ENCODE measurements at places on chromosomes 3 and 15.

GRCh38 chr15:39685999-39686613 is 96.5 kb downstream of the FSIP1 start:
- DNase-seq = peak; percentile 4

GRCh38 chr3:59758672-59759071 is 708.8 kb upstream of the CFAP20DC start:
- DNase-seq = no peak

DNA sequence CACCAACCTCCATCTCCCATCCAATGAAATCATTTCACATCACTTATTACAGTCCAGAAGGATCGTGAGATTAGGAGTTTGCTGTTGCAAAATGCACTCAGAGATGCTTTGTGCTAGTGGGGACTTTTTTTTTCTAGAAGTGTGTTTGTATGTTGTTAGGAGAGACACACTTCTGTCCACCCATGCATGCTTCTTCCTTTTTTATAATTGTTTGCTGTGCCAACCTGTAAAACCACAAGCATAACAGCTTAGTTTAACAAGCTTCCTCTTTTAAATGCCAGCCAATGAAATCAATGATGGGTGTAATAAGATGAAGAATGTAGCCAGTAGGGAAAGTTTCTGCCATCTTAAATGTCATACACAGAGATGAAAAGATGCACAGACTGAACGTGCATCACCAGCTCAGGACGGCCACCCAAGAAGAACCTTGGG is 305.6 kb upstream of the STT3B start:
- no peak for DNase-seq

DNA sequence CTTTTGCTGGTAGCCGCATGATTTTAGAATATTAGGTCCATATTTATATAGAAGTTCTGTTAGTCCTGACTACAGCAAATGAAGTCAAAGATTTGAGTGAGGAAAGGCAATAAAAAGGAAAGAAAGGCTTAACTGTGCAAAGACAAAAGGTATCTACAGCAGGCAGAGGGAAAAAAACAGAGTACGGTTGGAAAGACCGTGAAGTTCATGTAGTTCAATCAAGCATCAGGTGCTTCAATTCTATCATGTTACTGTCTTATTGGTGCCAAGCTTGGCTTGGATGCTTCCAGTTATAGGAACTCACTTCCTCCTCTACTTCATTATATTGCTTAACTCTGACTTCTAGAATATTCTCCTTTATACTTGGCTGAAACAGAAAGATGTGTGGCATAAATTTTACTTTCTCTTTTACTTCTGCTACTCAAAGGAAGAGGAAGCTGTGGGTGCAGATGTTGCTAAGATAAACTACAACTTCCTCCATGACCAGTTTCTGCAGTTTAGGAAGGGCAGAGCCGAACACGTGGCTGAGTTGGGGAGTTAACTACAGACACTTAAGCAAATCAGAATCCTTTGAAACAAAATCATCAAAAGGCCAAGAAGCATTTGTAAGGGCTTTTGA is 72.6 kb upstream of the ZBED2 start:
- no peak for DNase-seq

- DNase-seq = no peak
These were observed 7.4 kb upstream of the GSK3B start for GRCh38 chr3:120101624-120102023.

DNA sequence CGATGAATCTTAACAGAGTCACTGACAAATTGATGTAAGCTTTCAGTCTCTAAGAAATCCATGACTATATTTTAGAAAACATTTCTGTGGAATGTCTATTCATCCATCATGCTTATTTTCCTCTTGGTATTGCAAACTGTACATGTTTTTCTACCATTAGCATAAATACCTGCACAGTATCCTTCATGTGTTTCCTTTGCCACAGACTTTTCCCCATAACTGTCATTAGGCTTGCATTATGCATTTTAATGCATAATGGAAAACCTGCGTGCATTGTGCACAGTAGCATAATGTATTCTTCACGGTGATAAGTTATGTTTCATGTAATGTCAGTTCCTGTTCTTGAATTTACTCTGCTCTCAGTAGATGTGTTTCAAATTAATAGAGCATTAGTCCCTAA is 403.1 kb upstream of the EPHA3 start:
- no peak for DNase-seq

GRCh38 chr15:52496776-52497470 is 31.8 kb downstream of the MYO5A start:
- peak; percentile 33 for DNase-seq

DNA sequence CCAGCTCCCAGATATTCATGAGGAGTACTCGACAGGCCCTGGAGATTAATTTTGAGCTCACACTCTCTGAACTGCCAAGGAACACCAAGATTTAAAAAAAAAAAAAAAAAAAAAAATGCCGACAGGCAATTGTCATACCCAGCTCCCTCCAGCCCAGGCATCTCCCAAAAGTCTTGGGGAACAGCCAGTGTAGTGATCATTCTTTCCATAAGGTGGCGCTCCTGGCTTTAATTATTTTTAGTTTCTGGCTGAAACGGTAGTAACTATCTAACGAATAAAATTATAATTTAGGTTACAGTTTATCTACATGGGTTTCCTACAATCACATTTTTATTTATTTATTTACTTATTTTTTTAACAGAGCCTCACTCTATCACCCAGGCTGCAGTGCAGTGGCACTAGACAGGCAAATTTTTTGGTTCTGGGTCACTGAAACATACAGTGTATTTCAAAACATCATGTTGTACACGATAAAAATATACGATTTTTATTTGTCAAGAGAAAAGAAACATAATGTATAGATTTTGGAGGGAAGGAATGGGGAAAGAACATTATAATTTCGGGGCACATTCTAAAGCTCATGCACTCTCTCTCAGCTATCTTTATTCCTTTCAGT is 157.3 kb downstream of the ADAMTS9 start:
- peak; percentile 22 for DNase-seq

GRCh38 chr15:92116330-92116729 is 262.8 kb downstream of the SLCO3A1 start:
- DNase-seq = no peak

GRCh38 chr3:193831495-193832455 is 238.8 kb downstream of the OPA1 start:
- DNase-seq = no peak

GRCh38 chr15:89127054-89127702 is 38.9 kb downstream of the ABHD2 start:
- DNase-seq = no peak

DNA sequence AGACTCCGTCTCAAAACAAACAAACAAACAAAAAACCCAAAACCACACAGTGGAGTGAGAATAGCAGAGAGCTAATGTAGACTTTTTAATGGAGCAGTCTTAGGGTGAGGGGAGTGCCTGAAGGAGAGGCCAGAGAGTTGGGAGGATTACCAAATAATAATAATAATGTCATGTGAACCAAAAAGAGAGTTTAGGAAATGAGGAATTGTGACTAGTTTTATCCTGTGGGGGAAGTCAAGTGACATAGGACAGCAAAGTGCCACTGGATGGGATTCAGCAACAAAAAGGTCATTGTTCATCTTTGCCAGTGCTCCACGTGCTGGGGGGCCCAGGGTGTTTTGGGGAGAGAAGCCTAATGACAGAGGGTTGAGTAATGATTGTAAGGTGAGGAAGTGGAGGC is 12.9 kb downstream of the GPR87 start:
- no peak for DNase-seq

- peak; percentile 81 for DNase-seq
These were observed 10.5 kb upstream of the ANO10 start for GRCh38 chr3:43632269-43632733.

DNA sequence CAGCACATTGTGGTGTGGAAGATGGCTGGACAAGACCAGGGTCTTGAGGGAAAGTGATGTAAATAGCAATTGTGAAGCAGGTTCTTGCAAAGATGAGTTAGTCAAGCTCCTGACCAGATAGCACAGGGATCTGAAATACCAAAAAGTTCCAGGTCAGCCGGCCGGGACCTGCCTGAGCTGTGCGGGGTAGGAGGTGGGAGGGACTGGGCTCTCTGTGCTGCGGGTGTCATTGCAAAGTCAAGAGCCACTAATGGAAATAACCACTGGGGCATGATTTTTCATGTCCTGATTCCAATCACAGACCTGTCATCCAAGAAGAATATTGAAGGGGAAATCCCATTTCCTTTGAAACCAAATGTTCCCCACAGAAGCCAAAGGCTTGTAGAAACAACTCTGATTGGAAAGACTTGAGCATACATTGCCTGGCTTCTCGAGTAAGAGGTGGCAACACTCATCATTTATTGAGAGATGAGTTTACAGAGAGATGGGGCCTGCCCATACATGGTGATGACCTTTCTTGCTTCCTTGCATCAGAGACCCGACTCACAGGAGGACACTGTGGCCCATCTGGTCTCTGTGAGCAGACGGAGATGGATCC is 44.2 kb upstream of the KY start:
- DNase-seq = no peak

- DNase-seq = no peak
These were observed 6.1 kb upstream of the LDHAL6B start for GRCh38 chr15:59200560-59200959.

- DNase-seq = no peak
These were observed 11.6 kb downstream of the THBS1 start for GRCh38 chr15:39592500-39592899.

- no peak for DNase-seq
These were observed 23.6 kb upstream of the CADPS start for GRCh38 chr3:62898530-62899496.

DNA sequence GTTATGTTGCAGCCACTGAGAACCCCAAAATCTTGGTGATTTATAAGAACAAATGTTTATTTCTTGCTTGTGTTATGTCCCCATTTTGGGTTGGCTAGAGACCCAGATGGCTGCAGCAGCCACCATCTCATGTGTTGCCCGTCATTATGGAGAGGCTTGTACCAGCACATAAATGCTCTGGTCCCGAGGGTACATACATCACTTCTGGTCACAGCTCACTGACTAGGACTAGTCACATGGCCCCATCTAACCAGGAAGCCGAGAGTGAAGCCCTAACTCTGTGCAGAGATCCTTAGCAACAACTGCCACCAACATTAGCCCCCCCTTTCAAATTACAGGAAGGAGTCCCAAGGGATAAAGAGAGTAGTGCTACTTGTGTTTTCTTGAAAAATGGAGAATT is 25.5 kb upstream of the HACD2 start:
- no peak for DNase-seq

- DNase-seq = no peak
These were observed 364.9 kb upstream of the MCTP2 start for GRCh38 chr15:93866476-93866875.

- no peak for DNase-seq
These were observed 14.5 kb downstream of the SPTBN5 start for GRCh38 chr15:41879321-41879845.

DNA sequence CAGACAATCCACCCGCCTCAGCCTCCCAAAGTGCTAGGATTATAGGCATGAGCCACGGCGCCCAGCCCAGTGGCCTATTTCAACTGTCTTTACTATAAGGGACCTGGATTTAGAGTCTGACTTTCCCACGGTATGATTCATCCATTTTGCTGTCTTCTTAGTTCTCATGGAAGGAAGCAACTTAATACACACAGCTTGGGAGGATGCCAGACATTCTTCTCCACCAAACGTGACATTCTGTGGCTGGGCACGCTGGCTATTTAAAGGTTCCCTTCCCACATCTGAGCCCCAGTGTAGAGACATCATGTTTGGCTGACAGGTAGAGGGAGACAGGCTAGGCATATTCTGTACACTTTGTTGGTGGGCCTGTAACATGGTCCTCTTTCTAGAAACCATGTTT is 26.2 kb downstream of the FAM43A start:
- DNase-seq = peak; percentile 9

- no peak for DNase-seq
These were observed 85.9 kb downstream of the LRRC3B start for GRCh38 chr3:26708501-26708900.

- no peak for DNase-seq
These were observed at the start of gene RGMA for GRCh38 chr15:93088981-93089726. Gene RGMA (minus strand): TSS chr15:93089211. CDS start chr15:93088932, 279 bp downstream.

DNA sequence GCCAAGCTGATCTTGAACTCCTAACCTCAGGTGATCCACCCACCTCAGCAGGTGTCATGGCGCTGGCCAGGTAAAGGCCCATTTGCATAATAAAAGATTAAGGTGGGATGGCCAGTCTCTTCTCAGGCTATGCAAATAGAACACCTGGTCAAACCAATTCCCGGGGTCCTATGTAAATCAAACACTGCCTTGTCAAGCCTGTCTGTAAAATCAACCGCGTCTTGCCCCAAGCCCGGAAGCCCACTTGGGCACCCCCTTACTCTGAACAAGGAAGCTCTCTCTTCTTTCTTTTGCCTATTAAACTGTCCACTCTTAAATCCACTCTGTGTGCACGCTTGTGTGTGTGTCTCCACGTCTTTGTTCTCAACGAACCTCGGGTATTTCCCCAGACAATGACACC is 13.0 kb upstream of the POC1A start:
- DNase-seq = no peak

- DNase-seq = no peak
These were observed 318.0 kb downstream of the CLSTN2 start for GRCh38 chr3:140252812-140253656.

GRCh38 chr3:184513276-184514170 is 48.1 kb upstream of the EPHB3 start:
- peak; percentile 10 for DNase-seq

DNA sequence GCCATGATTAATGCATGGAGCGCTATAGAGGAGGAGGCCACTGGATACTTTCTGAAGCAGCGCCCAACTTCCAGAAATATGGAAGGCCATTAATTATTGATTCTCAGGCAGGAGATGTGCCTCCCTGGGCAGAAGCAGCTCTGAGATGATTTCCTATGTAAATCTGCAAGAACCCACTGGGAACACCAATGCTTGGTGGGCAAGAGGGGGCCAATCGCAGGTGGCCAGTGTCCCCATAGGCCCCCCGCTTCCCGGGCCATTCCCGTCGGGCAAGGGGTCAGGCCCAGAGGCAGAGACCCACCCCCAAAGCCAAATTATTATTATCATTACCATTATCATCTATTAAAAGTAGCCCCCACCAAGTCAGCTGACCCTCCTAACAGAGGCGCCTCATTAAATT is 288.0 kb upstream of the TLE3 start:
- DNase-seq = no peak

- no peak for DNase-seq
These were observed 3.0 kb downstream of the TMEM207 start for GRCh38 chr3:190446573-190447279.

- no peak for DNase-seq
These were observed 47.5 kb downstream of the NMD3 start for GRCh38 chr3:161268601-161269000.

GRCh38 chr3:71585131-71585530 is 1.6 kb upstream of the FOXP1 start:
- no peak for DNase-seq

DNA sequence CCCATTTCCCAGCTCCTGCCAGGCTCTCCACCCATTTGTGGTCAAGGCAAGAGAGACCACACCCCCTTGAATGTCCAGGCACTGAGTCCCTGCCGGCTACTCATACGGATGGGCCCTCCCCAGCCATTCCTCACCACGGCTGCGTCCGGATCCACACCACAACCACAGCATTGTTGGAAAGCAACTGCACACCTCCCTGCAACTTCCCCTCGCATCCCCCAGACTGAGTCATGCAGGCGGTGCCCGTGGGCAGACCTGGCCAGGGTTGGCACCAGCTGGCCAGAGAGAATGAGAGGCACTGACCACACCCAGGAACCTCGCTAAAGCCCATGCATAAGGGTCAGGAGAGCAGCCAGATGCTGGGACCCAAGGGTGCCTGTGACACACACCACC is 30.5 kb downstream of the LOXL1 start:
- peak; percentile 83 for DNase-seq
